ENCODE measurements at places on chromosomes 7 and 10. TPM values are rescaled to one million over a fixed set of nuclear protein-coding genes. Genes with fewer than 3 reads are reported as not detected.

Gene SSC4D
- polyA plus RNA-seq: 30.8 TPM

Gene PAPSS2
- polyA plus RNA-seq: 7.3 TPM

Gene EVX1
- polyA plus RNA-seq: not detected

Gene MKX
- 0.52 TPM for polyA plus RNA-seq

Gene SPDYE5
- polyA plus RNA-seq: not detected

Gene ADAM22
- polyA plus RNA-seq: 5.6 TPM

Gene KCNMA1
- polyA plus RNA-seq: 11.3 TPM

Gene UBTD1
- 48.8 TPM for polyA plus RNA-seq

Gene HTR7
- polyA plus RNA-seq: 11.5 TPM

Gene ZSCAN21
- 12.7 TPM for polyA plus RNA-seq

Gene UCMA
- 1.2 TPM for polyA plus RNA-seq
